ENCODE measurements at places on chromosomes 5 and 9.

DNA sequence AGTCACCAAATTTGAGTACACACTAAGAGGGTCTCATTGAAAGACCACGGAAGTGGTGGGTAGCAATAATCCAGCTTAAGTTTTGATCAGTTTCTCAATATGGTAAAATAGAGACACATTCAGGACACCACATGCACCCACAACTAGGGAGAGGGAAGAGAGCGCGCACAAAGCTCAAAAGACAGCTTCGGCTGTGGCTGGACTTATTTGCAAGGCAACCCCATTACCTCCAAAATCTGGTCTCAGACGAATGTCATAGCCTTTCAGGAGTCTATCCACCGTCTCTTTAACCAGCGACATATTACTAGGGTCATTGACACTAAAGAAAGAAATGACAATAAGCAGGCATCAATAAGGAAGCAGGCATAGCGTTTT lies 443 bp downstream of the GABRB2 start:
- no peak for DNase-seq

DNA sequence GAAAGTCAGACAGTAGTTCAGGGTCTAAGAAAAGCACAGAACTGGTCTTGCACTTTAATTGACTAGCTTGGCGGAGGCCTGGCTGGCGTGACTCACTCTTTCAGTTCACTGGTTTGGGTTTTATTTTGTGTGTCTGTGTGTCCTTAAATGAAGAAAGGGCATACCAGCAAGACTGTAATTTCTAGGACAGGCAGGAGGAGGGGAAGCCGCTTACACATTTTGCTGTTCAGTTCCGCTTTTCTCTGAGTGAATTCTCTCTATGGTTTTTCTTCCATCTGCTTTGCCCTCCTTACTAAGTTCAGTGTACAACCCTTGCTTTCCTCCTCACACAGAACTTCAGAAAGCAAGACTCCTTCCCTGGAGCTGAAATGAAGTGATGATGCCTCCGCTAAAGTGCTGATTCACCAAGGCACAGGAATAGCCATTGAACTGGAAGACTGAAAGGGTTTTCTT lies 150.8 kb downstream of the MEF2C start:
- DNase-seq: no peak

GRCh38 chr9:23784962-23785361 lies 41.1 kb downstream of the ELAVL2 start:
- no peak for DNase-seq

DNA sequence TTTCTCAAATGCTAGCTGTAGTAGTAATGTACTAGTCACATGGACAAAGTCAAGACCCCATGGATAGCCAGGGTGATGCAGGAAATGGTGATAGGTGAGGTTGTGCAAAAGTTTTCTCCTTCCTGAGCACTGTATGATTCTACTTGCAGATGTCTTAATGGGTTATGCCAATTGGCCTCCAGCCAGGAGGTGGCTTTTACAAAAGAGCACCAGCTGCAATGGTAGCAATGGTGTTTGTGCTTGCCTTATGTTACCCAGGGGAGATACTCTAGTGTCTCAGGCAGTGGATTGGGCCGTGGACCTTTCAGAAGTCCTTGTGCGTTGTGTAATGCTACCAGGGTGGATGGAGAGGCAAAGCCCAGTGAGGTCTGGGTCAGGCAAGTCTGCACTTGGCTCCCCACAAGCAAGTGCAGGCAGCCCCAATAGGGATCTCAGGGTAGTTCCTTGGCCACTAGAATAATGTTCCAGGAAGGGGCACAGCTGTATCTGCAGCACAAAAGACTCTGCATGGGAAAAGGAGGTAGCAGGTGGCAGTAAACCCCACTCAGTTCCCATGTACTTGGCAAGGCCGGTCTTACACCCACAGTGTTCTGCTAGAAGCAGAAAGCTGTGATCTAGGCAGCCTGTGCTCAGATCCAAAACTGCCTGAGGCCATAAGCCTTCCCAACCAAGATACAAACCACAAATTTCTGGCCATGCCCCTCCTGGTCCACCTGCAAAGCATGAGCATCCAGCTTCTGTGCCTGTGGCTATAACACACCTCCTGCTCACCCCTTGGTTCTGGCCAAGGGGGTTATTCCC lies 46.4 kb upstream of the EDIL3 start:
- no peak for DNase-seq

DNA sequence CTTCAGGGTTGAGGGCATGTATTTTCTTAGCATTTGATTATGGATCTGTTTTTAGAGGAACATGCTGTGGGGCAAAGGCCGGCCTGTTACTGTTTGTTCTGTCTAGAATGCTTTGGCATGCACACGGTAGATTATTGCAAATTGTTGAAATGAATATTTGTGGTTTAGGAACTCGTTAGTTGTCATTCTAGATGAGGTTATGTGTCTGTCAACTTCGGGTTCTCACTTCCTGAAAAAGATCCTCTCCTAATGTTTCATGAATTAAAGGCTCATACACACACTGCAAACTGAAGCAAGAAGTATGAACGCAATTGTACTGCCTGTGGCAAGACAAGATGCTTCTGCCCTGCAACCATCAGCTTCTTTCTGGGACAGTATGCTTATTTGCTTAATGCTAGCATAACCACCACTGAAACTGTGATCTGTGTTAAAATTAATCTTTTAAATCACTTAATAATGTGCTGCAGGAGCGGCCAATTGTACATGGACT lies 99.6 kb downstream of the BASP1 start:
- no peak for DNase-seq

DNA sequence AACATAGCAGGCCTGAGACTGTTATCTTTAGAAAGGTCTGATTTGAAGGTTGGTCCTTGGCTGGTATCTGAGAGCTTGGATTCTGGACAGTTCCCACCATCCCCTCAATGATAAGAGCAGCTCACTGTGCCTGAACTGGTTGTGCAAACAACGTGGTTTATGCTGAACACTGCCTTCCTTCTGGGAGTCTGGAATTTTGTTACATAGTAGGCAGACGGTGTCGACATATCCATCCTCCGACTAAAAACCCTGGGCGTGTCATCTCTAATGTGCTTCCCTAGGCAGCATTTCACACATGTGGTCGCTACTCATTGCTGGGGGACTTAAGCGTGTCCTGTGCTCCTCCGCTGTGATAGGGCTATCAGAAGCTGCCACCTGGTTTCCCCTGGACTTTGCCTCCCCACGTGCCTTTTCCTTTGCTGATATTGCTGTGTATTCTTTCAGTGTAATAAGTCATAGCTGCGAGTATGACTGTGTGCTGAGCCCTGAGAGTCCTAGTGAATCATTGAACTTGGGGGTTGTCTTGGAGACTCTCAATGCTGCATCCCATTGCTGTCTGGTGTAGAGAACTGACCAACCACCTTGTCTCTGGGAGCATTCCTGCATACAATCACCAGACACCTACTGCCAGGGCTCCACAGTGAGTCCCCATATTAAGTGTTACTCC lies 119.1 kb upstream of the TBC1D2 start:
- peak; percentile 65 for DNase-seq

GRCh38 chr9:16982780-16983310 lies 112.4 kb upstream of the BNC2 start:
- no peak for DNase-seq

GRCh38 chr9:96556701-96557461 lies 62.8 kb downstream of the CDC14B start:
- DNase-seq: no peak

DNA sequence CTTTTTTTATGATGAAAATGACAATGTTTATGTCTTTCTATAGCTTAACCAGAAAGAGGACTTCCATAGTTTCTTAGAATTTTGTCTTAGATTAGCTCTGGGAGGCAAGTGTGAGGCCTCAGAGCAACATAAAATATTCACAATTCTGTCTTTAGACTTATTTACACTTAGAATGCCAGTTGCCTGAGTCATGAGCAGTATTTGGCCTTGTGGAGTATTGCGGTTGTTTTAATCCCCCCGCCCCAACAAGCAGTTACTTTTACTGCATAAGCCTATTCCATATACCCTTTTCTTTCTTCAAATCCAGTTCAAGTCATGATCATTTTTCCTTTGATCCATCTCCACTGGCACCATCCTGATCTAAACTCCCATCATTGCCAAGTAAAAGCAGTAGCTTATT lies 198.0 kb upstream of the EGFLAM start:
- no peak for DNase-seq

DNA sequence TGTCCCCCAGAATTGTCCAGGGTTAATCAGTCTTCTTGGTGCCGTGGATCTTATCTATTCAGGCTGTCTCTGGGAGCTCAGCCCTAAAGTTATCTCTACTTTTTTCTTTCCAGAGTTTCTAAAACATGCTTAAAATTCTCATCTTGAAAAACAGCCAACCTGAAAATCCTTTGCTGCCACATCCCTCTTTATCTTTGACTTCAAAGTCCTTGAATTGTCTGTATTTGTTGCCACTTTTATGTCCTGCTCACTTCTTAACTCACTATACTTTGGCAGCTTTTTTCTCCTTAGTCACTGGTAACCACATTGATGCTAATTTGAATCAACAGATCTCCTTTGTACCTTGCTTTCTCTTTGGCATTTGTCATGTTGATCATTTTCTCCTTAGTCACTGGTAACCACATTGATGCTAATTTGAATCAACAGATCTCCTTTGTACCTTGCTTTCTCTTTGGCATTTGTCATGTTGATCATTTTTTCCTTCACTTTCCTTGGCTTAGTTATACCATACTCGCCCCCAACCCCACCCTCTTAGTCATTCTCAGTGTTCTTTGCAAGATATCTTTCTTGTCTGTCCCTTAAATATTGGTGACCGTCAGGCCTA lies 8.5 kb downstream of the DMXL1 start:
- no peak for DNase-seq

- DNase-seq: peak; percentile 60
These were observed 35.0 kb upstream of the DMRT1 start for GRCh38 chr9:806285-807156.

DNA sequence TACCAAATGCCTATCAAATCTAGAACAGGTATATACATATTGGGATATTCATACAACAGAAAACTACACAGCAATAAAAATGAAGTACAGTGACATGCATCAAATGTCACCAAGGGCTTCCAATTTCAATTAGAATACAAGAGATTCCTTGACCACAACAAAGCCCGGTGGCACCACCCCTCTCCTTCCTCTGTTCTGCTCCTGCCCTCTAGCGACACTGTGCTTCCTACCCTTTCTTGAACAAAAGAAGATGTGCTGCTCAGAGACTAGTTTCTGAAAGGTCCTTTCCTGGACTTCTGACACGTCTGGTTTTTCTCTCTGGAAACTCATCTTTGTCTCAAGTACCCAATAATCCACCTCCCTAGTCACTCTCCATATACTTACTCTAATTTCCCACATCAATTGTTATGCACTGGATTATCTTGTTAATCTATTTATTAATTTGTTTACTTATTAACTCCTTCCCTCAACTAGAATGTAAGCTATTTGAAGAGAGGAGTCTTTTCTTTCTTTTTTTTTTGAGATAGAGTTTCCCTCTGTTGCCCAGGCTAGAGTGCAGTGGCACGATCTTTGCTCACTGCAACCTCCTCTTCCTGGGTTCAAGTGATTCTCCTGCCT lies 70.4 kb upstream of the CTSV start:
- DNase-seq: peak; percentile 85

DNA sequence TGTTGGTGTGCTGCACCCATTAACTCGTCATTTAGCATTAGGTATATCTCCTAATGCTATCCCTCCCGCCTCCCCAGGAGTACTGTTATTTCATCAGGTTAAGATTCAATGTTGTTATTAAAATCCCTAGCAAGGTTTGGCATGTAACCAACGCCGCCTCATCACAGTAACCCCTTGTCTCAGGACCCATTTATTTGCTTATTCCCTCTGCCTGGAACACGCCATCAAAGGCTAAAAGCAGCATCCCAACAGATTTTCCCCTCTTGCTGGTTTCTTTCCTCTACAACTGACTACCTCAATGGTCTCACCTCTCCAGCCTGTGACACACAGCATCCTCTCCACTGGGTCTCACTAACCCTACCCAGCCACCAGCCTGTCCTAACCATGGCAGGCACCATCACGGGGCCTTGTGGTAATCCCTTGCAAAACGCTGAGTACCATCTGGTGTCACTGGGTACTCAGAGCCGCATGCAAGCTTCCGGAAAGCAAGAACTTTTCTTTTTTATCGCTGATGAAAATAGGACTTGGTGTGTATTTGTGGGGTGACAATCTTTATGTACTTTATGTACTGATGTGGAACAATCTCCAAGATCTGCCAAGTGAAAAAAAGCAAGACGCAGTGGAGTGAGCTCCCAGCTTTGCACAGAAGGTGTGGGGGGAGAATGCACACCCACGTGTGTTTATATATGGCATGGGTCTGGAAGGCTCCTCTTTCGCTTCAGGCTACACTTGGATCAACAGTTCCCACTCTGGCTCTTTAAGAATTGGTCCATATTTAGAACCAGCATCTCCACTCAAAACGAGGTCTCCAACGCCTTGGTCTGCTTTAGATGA lies 6.1 kb downstream of the RPS14 start:
- no peak for DNase-seq

DNA sequence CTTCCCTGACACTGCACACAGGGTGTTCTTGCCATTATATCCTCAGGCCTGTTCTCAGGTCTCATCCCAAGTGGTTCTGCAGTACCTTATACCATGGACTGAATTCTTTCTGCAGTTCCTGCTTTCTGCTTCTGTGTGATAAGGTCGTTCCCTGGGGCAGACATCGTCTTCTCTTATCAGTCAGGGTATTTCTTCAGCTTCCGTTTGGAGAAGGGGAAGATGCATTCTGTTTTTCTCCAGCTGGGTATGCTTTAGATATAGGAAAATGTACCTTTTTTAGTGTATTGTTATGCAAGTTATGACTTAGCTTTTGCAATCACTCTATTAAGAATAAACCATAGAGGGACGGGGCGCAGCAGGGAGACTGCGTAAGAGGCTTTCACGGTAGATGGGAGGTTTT lies 31.1 kb downstream of the RALGPS1 start:
- no peak for DNase-seq

DNA sequence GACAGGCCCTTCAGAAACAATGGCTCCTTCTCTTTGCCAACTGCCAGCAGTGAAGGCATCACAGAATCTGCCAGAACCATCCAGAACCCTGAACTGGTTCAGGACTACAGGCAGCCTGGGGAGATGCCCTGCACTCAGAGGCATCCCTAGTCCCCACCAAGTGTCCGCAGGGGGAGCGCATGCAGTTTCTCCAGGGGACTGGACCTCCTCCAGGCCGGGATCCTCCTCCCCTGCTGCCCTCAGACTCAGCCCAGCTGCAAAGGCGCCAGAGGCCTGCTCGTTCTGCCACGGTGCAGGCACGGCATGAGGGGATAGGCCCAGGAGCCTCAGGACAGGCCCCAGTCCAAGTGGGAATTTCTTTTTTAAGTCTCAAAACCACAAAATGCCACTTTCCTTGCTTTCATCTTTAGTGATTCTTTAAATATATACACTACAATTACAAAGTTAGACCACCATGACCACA lies 72.0 kb downstream of the SEMA4D start:
- no peak for DNase-seq

- DNase-seq: no peak
These were observed 53.3 kb upstream of the SMC5 start for GRCh38 chr9:70205366-70206020.
